ENCODE measurements at places on chromosomes 2 and 18.

GRCh38 chr2:120564213-120565094, 171.2 kb upstream of the GLI2 start:
- DNase-seq = no peak

GRCh38 chr18:22214731-22215528, 45.5 kb downstream of the GATA6 start:
- DNase-seq = no peak

DNA sequence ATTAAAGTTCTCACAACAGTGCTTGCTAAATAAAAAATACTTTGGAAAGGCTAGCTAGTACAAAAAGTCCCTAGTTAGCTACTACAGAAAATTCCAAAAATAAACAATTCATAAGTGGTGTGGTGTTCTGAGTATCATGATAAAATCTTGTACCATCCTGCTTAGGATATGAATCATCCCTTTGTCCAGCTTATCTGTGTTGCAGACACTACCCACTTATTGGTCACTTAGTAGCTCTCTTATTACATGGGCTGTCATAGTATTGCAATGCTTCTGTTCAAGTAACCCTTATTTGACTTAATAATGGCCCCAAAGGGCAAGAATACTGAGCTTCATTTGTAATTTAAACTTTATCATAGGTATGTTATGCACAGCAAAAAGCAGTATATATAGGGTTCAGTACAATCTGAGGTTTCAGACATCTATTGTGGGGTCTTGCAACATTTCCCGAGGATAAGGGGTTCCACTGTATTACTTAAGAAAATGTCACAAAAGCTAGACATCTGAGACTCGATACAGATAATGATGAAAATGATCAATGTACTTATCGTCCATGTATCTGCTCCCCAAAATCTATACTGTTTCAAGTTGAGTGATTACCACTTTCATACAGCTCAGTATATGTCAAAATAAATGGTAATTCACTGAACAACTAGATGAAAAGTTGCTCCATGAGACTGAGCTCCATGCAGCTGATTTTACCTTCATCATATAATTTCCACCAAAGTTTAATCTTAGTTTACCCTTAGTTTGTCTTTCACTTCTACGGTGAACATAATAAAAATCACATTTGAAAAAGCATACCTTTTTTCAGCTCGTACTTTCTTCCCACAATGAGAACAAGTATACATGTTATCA, 93.8 kb downstream of the C2orf74 start:
- no peak for DNase-seq

DNA sequence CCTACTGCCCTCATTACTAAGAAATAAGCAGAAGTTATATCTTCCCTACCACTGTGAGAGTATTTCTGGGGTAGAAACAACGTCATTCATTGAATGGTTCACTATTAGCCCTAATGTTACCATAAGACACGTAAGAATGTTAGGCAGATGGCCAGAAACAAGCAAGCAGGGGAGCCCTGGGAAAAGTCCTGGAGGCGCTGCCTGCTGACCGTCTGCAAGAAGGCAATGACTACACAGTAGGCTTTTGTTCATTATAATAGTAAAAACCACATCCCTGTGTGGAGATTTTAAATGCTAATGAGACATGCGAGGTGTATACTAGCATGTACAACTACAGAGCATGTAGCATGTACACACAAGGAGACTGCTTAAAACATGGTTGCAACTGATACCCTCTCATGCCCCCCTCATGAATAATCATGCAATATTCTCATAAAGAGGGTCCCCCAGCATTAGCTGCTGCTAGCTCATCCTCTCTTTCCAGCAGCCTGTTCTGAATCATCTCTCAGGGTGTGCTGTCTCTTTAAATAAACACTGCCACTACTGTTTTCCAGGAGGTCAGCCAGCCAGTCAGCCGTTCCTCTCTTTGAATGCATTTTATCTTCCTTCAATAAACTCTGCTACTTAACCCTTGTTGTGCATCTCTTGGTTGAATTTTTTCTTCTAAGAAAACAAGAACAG, 23.6 kb downstream of the SUCLG1 start:
- DNase-seq = no peak

DNA sequence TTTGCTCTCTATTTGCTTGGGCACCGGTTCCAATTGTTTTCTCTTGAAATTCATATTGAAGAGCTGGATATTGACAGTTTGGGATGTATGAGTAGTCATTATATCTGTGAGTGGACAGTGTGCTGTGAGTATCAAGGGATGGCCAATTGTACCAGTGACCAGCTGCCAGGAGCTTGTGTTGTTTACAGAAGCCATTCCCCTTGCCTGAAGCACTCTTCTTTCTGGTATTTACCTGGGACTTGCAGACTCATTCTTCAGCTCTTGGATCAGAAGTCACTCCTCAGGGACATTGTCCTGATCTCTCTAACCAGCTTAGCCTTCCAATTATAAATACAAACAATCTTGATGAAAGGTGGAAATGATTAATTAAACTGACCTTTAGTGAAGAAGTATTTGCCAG, 438.3 kb upstream of the LRATD1 start:
- no peak for DNase-seq

DNA sequence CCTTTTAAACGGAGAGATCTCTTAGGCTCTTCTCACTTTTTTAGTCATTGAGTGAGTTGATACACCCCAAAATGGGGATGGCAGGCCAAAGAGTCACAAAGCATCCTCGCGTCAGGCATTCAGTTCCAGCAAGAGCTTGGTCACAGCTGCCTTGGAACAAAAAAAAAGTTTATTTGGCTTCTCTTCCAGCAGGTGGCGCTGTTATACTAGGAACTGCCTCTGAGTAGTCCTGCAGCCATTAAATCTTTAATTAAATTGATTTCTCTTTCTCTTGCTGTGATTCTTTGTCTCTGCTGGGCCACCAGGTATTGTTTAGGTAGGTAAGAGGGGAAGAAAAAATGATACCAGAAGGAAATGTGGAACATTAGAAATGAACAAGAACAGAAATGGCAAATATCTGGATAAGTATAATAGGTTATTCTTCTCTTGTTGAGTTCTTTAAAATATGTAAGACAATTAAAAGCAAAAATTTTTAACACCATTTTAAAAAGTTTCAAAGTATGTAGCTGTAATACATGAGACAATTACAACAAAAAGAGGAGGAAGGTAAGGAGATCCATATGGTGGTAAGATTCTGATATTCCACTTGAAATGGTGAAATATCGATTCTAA, 175.1 kb downstream of the GALNT1 start:
- DNase-seq = no peak

DNA sequence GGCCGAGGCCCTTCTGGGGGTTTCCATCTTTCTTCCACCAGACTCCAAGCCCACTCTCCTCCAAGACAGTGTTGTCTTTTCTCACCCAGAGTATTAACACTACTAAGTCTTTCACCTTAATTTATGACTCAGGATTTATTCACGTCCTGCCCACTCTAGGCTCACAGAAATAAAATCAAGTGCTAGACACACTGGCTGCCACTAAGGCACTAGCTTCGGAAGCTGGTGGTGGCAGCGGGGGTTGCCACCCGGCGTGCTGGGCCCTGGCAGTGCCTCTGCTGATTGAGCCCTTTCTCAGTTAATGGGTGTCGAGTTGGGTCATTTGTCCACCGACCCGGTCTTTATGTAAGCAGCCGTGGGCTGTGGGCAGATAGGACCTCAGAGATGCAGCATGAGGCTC, 93.6 kb upstream of the FZD5 start:
- DNase-seq = no peak

- no peak for DNase-seq
Measured at GRCh38 chr2:34656632-34657031, 1057.5 kb upstream of the FAM98A start.

DNA sequence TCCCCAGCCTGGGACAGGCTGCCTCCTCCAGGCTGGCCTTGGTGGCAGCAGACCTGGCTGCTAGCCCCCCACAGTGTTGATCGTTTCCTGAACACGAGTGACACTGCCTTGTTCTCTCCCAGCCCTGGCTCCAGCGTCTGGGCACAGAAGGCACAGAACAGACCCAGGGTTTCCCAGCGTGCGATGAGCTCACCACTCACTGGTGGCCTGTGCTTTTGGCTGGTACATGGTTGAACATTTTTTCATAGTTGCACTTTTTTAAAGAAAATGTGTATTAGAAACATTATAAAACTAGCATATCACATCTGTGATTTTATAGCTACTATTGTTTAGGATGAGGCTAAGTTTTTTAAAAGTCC, 40.9 kb downstream of the SCTR start:
- no peak for DNase-seq

- DNase-seq = no peak
Measured at GRCh38 chr2:46390901-46391395, 88.4 kb upstream of the TMEM247 start.
